ENCODE measurements at places on chromosomes 12 and 14.

DNA sequence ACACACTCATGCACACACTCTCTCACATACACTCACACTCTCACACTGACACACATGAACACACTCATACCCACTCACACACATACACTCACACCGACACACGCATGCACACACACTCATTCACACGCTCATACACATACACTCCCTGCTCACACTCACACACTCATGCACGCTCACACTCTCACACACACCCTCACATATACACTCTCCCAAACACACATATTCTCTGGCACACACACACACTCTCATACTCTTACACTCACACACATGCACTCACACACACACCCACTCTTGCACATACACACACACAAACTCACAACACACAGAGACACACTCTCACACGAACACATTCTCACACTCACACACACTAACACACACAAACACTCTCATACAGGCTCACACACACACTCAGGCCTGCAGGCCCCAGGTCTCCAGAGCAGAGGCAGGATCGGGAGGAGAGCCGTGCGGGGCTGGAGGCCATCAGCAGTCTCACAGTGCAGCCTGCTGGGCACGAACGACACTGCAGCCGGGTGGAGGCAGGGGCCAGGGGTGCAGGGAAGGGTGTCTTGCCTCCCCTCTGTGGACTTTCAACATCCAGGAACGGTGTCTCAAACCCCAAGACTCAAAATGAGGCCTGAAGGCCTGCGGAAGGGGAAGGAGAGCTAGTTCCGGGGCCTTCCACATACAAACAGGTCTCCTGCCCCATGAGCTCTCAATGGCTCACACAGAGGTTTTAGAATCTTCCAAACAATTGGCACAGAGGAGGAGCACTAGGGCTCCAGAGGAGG lies 148.7 kb downstream of the ANO2 start:
- no peak for DNase-seq

DNA sequence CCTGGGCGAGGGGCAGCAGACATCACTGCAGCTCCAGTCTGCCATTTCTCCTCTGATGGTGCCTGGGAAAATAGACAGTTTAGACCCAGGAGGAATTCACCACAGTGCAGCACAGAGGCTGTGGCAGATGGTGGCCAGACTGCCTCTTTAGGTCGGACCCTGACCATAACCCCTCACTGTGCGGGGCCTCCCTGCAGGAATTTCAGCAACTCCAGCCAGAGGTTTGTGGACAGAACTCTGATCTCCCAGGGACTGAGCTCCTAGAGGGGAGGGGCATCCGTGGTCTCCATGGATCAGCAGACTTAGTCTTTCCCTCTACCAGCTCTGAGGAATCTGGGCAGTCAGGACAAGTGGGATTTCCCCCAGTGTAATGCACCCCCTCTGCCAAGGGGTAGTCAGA lies 106.5 kb downstream of the ZC3H14 start:
- no peak for DNase-seq

DNA sequence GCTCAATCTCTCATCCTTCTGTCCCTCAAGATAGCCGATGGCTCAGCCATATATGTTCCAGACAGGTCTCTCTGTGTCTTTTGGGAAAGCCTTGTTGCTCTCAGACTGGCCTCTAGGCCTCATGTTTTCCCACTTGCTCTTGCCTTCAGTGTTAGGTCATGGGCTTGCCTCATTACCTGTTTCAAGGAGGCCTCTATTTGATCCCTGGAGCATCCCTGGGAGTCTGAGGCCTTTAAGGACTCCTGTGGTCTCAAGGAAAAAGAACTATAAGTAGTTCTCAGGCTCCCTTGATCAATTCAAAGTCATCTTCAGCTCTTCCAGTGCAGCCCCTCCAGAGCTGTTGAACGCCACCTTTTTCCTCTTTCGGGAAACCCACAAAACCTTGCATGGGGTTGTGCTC lies 47.9 kb downstream of the NTF3 start:
- DNase-seq, result no peak

- DNase-seq, result no peak
These were observed 25.4 kb downstream of the UTP20 start for GRCh38 chr12:101305226-101305779.

DNA sequence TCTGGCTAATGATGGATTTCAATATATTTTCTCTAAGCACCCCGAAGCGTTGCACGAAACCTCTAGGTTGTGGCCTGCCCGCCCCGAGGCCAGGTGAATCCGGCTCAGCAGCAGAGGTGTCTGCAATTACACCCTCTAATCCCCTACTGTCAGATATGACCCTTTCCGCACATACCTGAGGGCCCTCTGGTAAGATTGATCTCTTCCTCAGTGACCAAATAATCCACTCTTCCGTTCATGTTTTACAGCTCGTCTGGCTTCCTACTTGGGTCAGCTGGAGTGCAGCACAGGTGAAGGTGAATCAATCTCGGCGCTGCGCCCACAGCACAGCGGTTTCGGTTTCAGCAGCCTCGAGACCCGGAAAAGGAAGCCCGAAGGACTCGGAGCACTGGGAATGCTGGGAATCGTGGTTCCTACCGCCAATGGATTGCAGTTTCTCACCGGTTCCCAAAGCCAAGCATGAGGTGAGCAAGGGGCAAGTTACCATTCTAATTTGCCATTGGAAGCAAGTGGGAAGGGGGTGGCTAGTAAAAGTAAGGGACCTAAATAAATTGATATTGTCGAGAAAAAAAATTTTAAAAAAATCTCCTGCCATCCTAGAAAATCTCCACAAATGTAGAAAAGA lies at the start of gene SYNJ2BP:
Gene SYNJ2BP, minus strand, starts transcription at position 366 of the 625 bp plus-strand sequence. Its CDS starts 127 bp downstream, at position 239.
- DNase-seq, result peak; percentile 45

GRCh38 chr14:82414853-82415539 lies 881.3 kb upstream of the SEL1L start:
- DNase-seq, result no peak

- no peak for DNase-seq
These were observed 105.3 kb upstream of the BCAT1 start for GRCh38 chr12:25054076-25054782.

- peak; percentile 82 for DNase-seq
These were observed at the start of gene ETNK1 for GRCh38 chr12:22624870-22625761. ETNK1 (plus strand) TSS chr12:22625171; CDS start chr12:22625431, 260 bp downstream.

DNA sequence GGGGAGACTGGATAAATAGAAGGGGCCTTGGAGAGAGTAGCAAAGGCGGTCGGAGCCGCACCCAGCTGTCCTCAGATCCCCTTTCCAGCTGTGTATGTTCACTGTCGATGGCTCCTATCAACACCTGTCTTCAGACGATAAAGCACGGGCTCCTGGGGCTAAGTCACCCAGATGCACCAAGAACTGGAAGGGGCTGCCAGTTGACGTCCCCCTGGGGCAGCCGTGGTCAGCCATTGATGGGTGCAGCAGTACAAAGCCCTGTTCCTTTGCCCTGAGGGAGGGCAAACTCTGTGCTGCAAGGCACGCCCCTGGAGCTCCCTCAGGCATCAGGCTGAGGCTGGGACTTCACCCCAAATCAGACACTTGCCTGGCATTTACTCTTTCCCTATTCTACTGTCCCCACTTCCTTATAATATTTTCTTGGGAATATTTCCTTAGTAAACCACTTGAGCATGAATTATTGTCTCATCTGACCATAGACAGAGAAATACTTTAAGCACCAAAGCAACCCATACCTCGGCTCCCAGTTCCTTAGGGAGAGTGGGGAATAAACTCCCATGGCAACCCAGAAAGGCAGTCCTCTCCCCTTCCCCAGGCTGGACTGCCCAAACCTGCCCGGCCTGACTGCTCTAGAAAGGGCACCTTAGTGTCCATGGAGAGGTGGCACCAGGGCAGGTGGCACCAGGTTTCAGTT lies 59.6 kb upstream of the SCN8A start:
- no peak for DNase-seq

DNA sequence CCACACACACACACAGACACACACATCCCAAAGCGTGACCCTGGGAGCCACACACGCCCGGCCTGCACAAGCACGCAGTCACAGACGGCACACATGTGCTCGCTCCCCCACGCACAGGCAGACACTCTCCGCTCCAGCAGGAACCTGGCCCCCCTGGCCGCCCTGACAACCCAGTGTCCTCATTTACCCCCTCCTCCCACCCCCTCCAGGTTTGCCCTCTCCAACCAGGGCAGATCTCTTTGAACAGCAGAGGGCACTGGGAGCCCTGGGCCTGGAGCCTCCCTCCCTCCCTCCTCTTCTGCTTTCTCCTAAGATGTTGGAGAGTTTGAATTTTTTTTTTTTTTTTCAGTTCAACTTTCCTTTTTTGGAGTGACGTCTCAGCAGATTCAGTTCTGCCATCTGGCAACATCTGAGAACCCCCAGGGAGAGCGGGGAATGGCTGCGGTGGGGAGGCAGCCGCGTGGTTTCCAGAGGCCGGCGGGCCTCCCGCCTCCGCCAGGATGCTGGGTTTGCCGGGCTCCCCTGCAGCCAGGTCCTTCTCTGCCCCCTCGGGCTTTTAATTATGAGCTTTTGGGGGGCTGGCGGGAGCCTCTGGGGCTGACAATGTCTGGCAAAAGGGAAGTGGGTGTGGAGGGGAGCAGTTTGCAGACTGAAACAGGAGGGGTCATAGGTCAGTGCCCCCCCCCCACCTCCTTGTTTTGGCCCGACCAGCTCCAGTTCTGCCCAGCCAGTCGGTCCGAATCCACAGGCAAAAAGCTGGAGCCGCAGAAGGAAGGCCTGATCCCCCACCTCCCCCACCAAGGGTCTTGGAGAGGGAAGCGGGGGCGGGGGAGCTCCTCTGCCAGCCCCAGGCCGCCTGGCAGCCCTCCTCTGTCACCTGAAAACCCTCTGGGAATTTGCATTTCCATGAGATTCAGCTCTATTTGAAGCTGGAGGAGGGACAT lies 1.3 kb upstream of the NCOR2 start:
- peak; percentile 25 for DNase-seq

GRCh38 chr14:57634335-57634734 lies 140.7 kb upstream of the CCDC198 start:
- no peak for DNase-seq

DNA sequence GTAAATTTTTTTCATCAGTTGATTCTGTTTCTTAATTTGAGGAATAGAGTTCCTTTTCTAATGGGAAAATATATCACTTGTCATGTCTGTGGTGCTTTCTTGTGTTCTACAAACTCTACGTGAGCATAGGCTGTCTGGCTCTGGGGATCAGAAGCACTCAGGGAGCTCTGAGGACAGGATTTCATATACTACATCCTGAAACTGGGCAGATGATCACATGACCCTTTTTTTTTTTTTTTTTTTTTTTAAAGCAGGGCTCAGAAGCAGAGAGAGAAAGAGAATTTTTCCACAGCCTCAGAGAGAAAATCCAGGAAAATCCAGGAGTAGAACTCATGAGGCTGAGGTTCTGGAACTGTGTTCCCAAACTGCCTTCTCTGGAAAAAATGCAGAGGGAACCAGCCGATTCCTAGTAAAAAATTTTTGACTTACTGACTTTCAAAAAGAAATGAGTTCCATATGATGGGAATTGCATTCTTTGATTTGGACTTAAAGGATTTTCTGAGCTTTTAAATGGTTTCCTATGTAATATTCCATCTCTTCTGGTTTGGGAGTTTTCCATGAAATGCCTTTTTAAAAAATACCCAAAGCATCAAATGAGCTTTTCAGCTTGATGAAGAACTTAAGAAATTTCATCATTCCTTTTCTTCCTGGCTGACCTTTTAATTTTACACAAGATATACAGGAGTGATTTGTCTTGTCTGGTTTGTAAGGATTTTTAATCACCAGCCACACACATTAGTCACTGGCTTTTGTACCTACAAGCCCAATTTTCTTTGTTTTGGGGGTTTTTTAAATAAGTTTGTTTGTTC lies 183.1 kb upstream of the HIF1A start:
- DNase-seq, result no peak

- DNase-seq, result no peak
These were observed 56.1 kb upstream of the EIF5 start for GRCh38 chr14:103277931-103278330.

Data from stimulated activated CD4-positive, alpha-beta T cell treated with anti-CD3 and anti-CD28 coated beads, Interleukin-1b, Interleukin-23, amount 100 ng/mL, for 24 hours (primary cell).